ENCODE measurements at places on chromosomes 6 and 20.

DNA sequence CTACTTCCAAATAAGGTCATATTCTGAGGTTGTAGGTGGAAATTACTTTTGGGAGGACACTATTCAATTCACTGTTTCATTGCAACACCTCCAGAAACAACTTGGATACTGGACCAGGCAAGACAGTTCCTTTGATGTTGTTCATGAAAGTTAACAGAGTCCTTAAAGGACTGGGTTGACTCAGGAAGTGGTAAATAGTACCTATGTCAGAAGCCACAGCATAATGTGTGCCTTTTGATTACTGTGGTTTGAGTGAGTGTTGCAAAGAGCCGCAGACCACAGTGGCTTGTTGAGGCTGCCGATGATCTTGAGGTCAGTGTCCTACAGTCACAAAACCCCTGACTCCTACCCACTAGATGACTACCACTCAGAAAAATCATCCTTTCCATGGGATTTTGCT, 10.9 kb downstream of the IL20RA start:
- DNase-seq, result no peak

- DNase-seq, result no peak
Observed at GRCh38 chr6:42808492-42809483, 26.9 kb downstream of the BICRAL start.

DNA sequence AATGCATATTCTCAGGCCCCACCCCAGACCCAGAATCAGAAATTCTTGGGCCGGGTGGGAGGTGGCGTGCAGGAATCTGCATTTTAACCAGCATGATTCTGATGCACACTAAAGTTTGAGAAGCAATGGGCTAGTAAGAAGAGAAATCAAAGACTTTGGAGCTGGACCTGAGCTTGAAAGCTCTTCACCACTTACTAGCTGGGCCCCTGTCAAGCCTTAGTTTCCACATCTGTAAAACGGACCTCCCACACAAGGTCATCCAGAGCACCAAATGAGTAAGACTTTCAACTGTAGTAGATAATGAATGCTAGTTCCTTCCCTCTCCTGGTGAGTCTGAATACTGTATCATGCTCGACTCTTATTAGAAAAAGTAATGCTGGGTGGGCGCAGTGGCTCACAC, 87.0 kb downstream of the TBC1D7 start:
- DNase-seq, result no peak

DNA sequence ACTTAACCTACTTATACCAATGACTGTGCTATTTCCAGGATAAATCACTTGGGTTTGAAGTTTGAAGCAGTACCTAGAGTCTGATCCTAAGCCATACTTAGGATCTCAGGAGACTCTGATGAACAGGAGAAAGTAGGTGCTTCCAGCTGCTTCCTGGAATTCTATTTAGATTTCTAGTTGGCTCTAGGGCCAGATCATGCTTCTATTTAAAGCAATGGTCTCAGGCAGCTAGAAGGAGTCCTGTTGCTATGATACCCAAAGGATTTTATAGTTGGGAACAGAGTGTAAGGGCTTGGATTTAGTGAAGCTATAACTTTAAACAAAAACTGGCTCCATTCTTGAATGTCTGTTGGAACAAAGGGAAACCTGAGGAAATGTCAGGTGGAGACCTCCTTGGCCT, 52.4 kb upstream of the TINAG start:
- DNase-seq, result no peak

- no peak for DNase-seq
Observed at GRCh38 chr6:138491017-138491416, 8.3 kb downstream of the NHSL1 start.

DNA sequence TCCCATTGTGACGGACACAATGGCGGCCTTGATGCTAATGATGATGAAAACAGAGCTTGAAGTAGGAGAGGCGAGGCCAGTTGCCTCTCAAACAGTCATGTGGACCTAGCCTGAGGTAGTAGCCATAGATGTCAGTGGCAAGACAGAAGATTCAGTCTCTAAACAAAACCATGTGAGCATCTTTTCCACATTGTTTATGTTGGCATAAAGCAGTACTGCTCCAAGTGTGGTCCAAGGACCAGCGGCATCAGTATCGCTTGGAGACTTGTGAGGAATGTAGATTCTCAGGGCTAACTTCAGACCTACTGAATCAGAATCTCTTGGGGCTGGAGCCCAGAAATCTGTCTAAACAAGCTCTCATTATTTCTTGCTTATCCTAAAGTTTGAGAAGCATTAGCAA, 312.8 kb upstream of the JAG1 start:
- DNase-seq, result no peak

DNA sequence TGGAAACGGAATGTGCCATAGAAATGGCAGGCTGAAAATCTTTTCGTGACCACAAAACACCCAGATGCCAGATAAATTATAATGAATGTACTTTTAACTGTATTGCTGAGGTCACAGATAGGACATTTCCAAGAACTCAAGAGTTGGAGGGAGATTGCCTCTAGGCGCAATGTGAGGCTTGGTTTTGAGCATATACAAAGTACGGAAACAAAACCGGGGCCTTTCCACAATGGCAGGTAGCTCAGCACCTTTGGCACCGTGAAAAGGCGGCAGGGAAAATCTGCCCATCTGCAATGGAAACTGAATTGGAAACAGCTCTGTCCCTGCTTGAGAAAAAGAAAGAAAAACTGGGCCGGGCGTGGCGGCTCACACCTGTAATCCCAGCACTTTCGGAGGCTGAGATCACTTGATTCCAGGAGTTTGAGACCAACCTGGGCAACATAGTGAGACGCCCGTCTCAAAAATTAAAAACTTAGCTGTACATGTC, 10.5 kb upstream of the C20orf144 start:
- DNase-seq, result no peak

DNA sequence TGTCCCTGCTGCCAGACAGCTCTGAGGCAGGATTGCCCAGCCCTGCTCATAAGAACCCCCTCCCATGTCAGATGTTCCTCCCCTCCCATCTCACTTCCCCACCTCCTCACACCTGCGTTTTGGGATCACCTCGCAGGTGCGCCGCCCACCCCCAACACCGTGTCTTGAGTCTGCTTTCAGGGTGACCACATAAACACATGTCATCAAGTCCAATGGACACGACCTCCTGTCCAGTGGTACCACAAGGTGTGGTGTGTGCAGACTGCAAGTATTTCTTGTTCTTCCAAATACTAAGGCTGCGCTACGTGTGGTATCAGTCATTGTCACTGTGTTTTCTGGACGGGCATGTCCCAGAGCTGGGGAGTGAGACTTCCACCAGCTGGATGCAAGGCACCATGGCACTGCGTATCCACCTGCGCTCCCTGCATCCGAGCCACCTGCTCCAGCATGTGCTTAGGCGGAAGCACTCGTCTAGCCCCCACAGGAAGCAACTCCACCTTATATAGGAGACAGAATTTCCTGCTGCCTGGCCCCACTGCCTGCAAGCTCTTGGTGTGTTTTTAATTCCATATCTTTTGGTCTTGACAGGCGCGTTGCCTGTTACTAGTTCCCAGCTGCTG, 119.7 kb upstream of the NXT1 start:
- no peak for DNase-seq

DNA sequence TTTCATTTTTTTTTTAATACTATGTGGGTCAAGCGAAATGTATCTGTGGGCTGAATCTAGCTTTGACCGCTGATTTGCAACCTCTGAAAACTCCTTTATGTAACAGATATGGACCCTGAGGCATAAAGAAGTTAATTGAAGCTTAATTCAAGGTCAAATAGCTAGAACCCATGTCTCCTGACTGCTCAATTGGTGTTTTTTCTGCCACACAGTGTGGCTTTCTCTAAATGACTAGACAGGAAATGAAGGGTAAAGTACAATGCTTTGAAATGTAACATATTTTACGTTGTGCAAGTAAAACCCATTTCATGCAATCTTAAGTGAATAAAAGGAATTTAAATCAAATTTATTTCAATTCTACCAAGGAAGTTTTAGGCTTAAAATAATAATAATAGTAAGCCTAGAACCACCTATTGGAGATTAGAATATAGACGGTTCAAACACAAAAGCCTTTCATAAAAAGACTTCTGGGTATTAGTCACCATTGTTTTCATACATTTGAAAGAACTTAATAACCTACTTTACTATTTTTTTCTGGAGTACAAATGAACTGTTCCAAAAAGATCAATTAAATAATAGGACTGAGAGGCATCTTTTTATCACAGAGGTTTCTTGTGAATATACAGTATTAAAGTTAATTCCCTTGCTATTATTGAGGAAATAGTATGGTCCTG, 279.8 kb downstream of the EPHA7 start:
- DNase-seq, result no peak

DNA sequence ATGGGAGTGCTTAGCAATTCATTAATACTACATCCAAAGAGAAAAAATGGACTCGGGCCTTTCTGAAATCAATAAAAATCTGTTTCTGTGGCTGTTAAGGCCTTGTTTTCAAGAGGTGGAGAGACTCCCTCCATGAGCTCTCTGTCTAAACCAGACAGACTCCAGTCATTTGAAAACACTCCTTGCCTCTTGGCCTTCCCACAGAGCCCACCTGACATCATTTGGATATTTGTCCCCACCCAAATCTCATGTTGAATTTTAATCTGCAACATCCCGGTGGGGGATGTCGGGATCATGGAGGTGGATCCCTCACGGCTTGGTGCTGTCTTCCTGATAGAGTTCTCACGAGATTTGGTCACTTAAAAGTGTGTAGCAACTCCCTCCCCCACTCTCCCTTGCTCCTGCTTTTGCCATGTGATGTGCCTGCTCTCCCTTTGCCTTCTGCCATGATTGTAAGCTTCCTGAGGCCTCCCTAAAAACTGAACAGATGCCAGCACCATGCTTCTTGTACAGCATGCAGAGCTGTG, 226.3 kb downstream of the TBXT start:
- no peak for DNase-seq

DNA sequence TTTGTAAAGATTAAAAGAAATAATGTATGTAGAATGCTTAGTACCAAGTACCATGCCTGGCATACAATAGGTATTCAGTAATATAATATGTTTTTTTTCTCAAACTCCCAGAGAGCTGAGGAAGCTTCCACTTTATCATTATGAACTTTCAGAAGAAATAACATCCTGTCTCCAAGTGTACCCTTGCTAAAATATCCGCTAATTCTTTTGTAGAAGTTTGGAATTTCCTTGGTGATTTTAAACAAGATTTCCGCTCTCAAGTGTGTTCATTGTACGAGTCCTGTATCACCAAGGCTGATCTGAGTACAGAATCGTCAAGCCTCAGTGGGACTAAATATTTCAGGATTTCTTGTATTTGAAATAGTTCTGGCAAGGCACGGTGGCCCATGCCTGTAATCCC, 16.1 kb upstream of the RNF144B start:
- DNase-seq, result no peak

GRCh38 chr20:50194831-50195523, 4.3 kb downstream of the CEBPB start:
- DNase-seq, result no peak

DNA sequence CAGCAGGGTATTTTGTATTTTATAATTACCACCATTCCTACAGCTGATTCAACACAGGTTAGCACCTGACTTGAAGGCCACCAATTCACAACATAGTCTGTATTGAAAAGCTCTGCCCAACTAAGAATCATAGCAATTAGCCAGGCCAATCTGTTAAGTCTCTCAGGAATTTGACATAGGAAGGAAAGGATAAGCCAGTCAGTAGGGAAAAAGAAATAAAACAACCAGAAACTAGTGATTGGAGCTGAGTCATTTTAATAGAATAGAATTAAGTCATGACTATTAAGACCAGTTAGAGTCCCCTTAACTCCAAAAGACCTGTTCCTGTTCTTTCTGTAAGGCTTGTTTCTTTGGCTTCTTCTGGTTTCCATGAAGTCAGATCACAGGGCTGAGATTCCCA, 8.1 kb downstream of the RANBP9 start:
- DNase-seq, result no peak

DNA sequence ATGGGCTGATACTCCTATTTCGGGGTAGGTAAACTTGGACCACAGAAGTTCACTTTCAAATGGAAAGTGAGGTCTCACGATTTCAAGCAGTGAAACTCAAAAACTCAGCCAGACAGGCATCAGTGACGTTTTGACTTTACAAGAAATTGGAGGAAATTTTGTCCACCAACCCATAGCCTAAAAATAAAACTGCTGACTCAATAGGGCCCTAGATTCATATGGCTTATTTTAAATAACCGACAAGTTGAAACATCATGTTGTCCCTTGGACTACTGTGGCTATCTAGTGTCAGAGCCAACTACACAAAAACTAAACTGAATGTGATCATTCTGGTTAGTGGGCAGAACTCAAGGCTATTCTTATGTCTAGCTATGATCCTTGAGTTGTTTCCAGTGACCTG, 486.3 kb downstream of the GRIK2 start:
- DNase-seq, result no peak

Measured in smooth muscle cell of the brain vasculature (primary cell).